Memory B cell (primary cell): ENCODE measurements at places on chromosomes 16 and 17.
A peak's percentile ranks its signal among the peaks of the same experiment; 100 is the strongest.

GRCh38 chr16:10949424-10949970, 5.1 kb downstream of the CLEC16A start:
- DNase-seq: peak; percentile 73

DNA sequence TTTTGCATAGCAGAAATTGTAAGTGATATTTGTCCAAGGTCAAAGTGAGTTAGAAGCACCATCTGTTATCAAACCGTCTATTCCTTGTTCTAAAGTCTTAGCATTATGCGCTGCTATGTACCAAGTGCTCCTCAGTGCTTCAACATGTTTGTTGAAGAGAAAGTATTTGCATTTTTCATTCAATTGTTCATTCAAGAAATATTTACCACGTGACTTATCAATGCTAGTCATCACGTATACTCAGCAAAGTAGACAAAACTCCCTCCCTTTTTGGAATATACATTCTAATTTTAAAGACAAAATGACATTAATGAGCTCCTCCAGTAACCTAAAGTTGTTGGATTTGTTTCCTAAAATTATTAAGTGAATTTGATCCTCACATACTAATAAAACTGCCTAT, 388.0 kb upstream of the CDH8 start:
- no peak for DNase-seq

DNA sequence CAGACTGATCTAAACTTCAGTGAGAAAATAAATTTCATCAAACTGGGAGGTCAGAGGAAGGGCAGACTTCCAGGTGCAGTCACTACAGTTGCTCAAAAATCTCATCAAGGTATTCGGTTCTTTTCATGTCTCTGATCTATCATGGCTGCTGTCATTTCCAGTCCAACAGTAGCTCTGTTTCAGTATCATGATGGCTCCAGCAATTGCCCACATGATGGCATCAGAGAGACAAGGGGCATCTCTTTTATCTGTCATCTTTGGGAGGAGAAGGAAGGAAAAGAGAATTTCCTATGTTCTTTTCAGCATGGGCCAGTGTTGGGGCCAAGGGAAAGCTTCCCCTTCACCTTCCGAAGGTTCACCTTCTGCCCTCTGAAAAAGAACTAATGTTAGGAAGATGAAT, 504.9 kb upstream of the HSBP1 start:
- no peak for DNase-seq

DNA sequence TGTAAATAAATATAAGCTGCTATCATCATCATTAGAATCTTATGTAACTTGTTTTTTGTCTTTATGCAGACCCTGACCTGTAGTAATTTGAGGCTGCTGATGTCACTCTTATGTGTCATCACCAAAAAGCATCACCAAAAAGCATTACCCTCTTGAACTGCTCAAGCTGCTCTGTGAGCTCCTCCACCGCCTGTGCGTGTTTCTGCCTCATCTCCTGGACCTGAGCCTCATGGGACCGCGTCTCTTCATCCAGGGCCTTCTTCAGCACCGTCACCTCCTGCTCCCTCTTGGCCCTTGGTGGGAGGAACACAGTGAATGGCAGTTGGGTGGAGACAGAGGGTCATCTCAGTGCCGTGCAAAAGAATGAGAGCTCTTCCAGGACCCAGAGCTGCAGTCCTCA, 82.4 kb downstream of the NDE1 start:
- no peak for DNase-seq

DNA sequence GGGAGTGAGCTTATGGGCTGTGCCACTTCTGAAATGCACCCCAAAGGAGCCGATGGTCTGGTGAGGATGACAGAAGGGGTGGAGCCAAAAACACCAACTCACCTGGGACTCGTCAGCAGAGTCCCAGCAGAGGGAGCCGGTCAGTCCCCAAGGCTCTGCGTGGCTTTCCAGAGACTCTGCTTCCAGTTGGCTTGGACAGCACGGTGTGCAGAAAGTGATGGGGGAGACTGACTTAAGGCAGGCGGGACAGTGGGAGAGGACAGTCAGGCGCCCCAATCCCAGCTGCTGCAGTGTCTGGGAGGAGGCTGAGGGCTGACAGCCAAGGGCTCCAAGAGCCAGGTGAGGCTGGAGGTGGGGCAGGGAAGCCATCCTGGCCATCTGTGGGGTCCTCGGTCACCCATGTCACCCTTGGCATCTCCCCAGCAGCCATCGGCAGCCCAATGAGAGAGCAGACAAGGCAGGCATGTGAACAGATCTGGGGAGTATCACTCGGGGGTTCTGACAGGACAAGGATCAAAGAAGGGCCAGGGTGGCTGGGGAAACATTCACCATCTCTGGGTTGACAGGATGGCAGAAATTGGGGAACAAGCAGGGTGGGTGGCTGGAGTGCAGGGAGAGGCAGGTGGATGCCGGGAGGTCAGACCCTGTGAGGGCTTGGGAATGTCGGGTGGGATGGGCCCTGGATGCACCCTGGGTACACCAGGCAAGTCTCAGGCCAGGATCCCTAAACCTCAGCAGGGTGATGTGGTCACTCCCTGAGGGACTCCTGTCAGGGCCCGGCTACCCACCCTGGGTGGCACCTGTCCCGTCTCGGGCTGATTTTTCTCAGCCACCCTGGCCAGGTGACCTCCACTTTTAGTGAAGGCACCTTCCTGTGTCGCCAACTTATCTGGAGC, 8.9 kb upstream of the KRTAP17-1 start:
- DNase-seq: no peak

GRCh38 chr17:7916385-7916682, 245 bp upstream of the RNF227 start:
- no peak for DNase-seq

DNA sequence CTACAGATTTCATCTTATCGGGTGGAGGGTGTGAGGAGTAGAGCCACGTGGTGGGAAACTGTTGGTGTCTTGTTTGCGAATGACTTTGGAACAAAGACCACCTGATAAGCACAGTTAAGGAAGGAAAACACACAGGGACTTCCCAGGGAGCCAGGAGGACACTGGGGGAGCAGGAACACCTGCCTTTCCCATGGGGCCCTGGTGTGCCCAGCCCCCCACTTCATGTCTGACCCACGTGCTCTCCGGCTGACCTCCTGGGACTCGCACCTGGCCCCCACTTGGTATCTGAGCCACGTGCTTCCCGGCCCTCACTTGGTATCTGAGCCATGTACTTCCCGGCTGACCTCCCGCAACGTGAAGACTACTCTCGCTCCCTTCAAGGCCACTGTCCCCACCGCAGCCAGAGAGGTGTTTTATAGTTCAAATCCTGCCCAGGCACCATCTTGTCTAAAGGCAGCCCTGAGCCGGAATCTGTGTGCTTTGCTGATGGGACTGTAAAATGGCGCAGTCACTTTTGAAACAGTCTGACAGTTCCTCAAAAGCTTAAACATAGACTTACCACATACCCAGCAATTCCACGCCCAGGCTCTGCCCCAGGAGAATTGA, 5.4 kb upstream of the CSNK1D start:
- DNase-seq: no peak

DNA sequence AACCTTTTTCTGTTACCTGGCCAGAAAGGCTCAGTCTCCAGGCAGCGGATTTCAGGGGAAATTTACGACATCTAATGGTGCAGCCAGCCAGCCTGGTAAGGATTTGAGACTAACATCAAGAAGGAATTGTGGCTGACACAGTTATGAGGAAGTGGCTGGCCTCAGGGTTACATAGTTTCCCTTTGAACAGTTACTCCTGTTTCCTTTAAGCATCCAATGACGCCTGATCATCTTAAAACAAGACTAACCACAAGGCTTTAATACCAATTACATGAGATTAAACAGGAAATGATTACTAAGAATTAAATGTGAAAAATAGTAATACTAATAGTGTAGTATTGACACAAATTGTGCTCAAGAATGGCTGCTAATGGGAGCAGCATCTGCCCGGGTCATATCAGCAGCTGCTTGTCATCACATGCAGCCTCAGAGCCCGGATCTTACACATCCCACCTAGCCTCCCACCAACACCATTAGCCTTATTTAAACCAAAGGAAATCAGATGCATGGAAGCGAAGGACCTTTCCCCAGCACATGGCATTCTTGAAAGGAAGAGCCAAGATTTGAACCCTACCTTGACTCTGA, 431.8 kb downstream of the PMP22 start:
- no peak for DNase-seq

DNA sequence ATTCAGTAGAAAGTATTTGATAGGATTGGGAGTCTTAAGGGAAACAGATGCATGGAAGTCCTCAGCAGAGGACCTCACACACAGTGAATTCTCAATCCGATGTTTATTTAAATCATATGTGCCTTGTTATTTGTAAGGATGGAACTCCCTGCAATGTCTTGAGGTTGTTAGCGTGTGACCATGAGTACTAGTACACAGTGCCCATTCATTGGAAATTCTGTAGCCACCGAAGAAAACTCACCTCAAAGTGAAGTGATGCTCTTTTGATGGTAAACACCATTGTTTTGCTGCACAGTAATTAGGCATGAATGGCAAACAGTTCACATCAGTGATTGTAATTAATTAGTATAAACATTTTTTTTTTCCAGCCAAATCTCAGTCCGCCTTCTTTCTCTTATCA, 173.6 kb downstream of the MSI2 start:
- no peak for DNase-seq

DNA sequence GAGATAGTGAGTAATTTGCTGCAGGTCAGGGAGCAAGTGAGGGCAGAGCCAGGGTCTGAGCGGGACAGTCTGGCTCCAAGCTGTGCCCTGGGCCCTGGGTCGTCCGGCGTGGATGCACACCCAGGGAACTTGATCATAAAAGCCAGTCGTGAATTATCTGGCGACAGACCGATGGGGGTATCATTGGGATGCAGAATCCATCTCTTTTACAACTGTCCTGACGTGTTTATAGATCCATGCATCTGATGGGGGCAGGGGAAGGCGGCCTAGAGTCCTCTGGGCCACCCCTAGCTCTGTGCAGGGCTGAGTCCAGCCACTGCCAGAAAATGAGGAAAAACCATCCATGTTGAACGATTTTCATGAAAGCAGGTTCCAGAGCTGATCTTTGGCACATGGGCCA, 332.8 kb downstream of the C16orf95 start:
- no peak for DNase-seq

- no peak for DNase-seq
These were observed 87.2 kb upstream of the PLEKHM1 start for GRCh38 chr17:45577571-45578279.

GRCh38 chr16:85730186-85730465, 20.8 kb downstream of the C16orf74 start:
- no peak for DNase-seq

- no peak for DNase-seq
These were observed 192.8 kb downstream of the MAP2K6 start for GRCh38 chr17:69607162-69607834.

GRCh38 chr17:17453088-17453487, 23.7 kb upstream of the MED9 start:
- no peak for DNase-seq

- no peak for DNase-seq
These were observed 90.5 kb upstream of the HSBP1 start for GRCh38 chr16:83717308-83717707.

GRCh38 chr17:63035271-63035670, 69.2 kb downstream of the TANC2 start:
- no peak for DNase-seq

DNA sequence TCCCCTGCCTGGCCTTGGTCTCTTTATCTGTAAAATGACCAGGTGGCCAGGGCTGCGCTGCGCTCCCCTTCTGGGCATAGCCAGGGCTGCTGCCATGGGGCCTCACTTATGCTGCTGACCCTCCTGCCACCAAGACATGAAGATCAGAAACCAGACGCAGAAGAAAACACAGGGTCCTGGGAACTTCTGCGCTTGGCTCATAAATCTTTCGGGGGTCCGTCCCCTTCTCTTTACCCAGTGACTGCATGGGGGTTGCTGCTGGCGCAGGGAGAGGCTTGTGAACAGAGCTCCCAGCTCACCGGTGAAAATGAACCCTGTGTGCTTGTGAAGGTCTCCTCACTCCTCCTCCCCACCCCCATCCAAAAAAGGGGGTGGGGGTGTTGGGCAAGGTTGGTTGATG, 5.7 kb upstream of the FOXL1 start:
- no peak for DNase-seq

- no peak for DNase-seq
These were observed 219.8 kb downstream of the KATNIP start for GRCh38 chr16:27769561-27770255.

- no peak for DNase-seq
These were observed 120.6 kb downstream of the SALL1 start for GRCh38 chr16:51030516-51030915.
